ENCODE measurements at places on chromosomes 6 and 20. TPM values are rescaled to one million over a fixed set of nuclear protein-coding genes. Genes with fewer than 3 reads are reported as not detected.

GRCh38 chr20:42483730-42484303, 705.9 kb downstream of the PTPRT start:
- no peak for DNase-seq

GRCh38 chr6:42860481-42860880, 18.9 kb upstream of the RPL7L1 start:
- DNase-seq: no peak

GRCh38 chr6:143270026-143270425, 180.5 kb downstream of the ADAT2 start:
- no peak for DNase-seq

- DNase-seq: no peak
These were observed 93.5 kb downstream of the ESR1 start for GRCh38 chr6:151901009-151901411.

GRCh38 chr6:78400076-78400475, 467.3 kb upstream of the IRAK1BP1 start:
- DNase-seq: no peak

DNA sequence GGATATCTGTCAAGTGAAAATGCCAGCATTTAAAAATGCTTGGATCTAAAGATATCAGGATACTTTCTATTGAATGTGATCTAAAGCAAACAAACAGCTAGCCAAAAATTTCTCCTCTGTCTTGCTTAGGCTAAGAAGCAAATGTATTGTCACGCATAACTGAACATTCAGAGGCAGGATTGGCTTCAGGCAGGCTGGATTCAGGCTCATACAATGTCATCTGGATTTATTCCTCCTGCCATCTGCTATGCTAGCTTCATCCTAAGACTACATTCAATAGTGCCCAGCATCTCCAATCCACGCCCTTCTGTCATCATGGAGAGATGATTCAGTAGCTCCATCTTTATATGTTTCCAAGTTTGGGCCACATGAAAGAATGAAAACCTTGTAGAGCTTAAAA, 27.1 kb downstream of the PFDN4 start:
- no peak for DNase-seq

Gene SOBP
- 1.0 TPM for total RNA-seq

Gene CCN2
- total RNA-seq: not detected

GRCh38 chr20:38246357-38247165, 14.0 kb downstream of the KIAA1755 start:
- DNase-seq: no peak

Gene PRDM13
- not detected for total RNA-seq

Gene GSTA3
- not detected for total RNA-seq
